Osteocyte (in vitro differentiated cells): ENCODE measurements at places on chromosomes 1 and 21. TPM values are rescaled to one million over a fixed set of nuclear protein-coding genes. Genes with fewer than 3 reads are reported as not detected.

The MX2 gene
- total RNA-seq = not detected in 2 replicates

The PIK3C2B gene
- 14.9 and 17.5 TPM in 2 replicates for total RNA-seq

The LCE2C gene
- not detected in 2 replicates for total RNA-seq

The S100A10 gene
- total RNA-seq = 227 and 234 TPM in 2 replicates

The SPRR2F gene
- total RNA-seq = not detected in 2 replicates

The TCHHL1 gene
- not detected in 2 replicates for total RNA-seq

The KRTAP12-2 gene
- not detected in 2 replicates for total RNA-seq

The NPHS2 gene
- total RNA-seq = not detected in 2 replicates

The ALX3 gene
- not detected in 2 replicates for total RNA-seq

The SPOCD1 gene
- total RNA-seq = 0.44 and 0.67 TPM in 2 replicates

The PTGS2 gene
- 3.1 and 4.3 TPM in 2 replicates for total RNA-seq

The SLC5A3 gene
- total RNA-seq = 63.9 and 68.2 TPM in 2 replicates

The CYP4B1 gene
- total RNA-seq = not detected in 2 replicates

The TRIM33 gene
- total RNA-seq = 32.2 and 33.3 TPM in 2 replicates

The GSTM2 gene
- 38.6 and 39.0 TPM in 2 replicates for total RNA-seq

The KAZN gene
- total RNA-seq = 43.3 and 47.1 TPM in 2 replicates

The TRNAU1AP gene
- 21.2 and 23.3 TPM in 2 replicates for total RNA-seq
